Activated T-helper 2 cell treated with anti-CD3 and anti-CD28 coated beads, Interferon-gamma antibody, Interleukin-2, Interleukin-4, amounts not matched to agents 10 μg/mL and 5 μg/mL and 100 μg/mL, durations not matched to agents 14 hours and 24 hours and 36 hours (primary cell): ENCODE measurements at places on chromosomes 4 and X. TPM values are rescaled to one million over a fixed set of nuclear protein-coding genes. Genes with fewer than 3 reads are reported as not detected.

- no peaks in the 10 kb centered on the region for H3K27me3 ChIP-seq
- peaks cover 14% of the 10 kb centered on the region for H3K4me1 ChIP-seq
- no peak overlapping the region for H3K27ac ChIP-seq
- H3K36me3 ChIP-seq: peaks cover 41% of the 10 kb centered on the region
These were observed 55.0 kb downstream of the LRBA start for GRCh38 chr4:150960079-150960478.

DNA sequence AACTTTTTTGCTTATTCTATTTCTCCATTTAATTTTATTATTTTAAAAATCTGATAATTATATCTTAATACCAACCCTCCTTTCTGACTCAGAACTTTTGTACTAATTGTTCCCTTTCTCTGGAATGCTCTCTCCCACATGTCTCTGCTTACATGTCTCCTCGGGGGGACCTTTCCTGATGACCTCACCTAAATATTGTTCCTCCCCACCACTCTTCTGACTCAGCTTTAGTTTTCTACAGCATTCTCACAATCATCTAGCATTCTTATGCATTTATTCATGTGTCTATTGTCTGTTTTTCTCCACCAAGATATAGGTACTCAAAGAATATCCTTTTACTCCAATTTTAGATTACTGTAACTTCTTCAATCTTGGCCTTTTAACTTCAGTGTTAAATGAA is 128.7 kb downstream of the MSL3 start:
- H3K27me3 ChIP-seq: peaks cover 4% of the 10 kb centered on the region
- H3K36me3 ChIP-seq: no peaks in the 10 kb centered on the region
- no peak overlapping the region for H3K4me3 ChIP-seq
- H3K27ac ChIP-seq: no peak overlapping the region

DNA sequence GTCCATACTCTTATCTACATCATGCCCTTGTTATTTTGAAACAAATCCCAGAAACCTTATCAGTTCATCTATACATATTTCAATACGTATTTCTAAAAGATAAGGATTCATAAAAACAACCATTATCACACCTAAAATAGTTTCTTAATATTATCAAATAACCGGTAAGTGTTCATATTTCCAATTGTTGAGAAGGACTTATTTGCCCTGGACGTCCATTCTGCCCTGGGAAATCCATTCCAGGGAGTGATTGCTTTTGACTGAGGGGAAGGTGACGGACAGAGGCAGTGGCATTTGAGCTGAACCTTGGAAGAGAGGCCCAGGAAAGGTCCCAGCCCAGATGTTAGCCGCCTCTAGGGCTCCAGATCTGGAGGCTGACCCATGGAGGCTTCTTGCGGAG is 49.6 kb downstream of the STARD8 start:
- H3K27ac ChIP-seq: no peak overlapping the region
- H3K4me1 ChIP-seq: peaks cover 32% of the 10 kb centered on the region
- DNase-seq: no peak
- no peaks in the 10 kb centered on the region for H3K27me3 ChIP-seq

- no peaks in the 10 kb centered on the region for H3K36me3 ChIP-seq
- no peak overlapping the region for H3K4me3 ChIP-seq
These were observed 66.9 kb downstream of the GALNTL6 start for GRCh38 chr4:171880136-171880535.

- DNase-seq: no peak
- peak overlapping the region; percentile 92 for H3K27ac ChIP-seq
- peaks cover 19% of the 10 kb centered on the region for H3K36me3 ChIP-seq
- peaks cover 54% of the 10 kb centered on the region for H3K4me1 ChIP-seq
- H3K27me3 ChIP-seq: no peaks in the 10 kb centered on the region
These were observed 55.9 kb downstream of the RBM47 start for GRCh38 chr4:40573593-40574311.

The TREX2 gene
- total RNA-seq: 0.94 and 1.1 TPM in 2 replicates

The SLAIN2 gene
- 60.4 and 67.1 TPM in 2 replicates for total RNA-seq

The ETDA gene
- total RNA-seq: not detected in 2 replicates
